ENCODE measurements at places on chromosomes 13 and 19.

- no peak for DNase-seq
These were observed 72.7 kb downstream of the ZNF254 start for GRCh38 chr19:24159707-24160106.

DNA sequence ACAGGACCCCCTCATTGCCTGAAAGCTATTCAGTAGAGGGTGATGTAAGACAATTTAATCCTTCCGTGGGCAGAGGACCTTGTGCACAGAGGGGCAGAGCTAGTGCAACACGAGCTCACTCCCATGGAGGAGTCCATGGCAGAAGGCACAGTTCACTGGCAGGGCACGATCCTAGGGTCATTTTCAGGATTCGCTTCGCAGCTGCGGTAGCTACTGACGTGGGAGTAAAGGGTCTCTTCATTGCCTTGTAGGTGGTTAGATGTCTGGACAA lies 207.8 kb downstream of the FOXO1 start:
- DNase-seq = no peak

DNA sequence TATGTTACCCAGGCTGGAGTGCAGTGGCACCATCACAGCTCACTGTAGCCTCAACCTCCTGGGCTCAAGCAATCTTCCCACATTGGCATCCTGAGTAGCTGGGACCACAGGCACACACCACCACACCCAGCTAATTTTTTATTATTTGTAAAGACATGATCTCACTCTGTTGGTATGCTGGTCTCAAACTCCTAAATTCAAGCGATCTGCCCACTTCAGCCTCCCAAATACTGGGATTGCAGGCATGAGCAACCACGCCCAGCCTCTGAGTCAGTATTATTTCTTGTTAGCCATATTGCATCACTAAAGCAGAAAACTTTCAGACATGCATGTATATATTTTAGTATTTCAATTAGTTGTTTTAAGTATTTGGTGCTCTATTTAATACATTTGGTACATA lies 376.4 kb downstream of the GPC6 start:
- no peak for DNase-seq

DNA sequence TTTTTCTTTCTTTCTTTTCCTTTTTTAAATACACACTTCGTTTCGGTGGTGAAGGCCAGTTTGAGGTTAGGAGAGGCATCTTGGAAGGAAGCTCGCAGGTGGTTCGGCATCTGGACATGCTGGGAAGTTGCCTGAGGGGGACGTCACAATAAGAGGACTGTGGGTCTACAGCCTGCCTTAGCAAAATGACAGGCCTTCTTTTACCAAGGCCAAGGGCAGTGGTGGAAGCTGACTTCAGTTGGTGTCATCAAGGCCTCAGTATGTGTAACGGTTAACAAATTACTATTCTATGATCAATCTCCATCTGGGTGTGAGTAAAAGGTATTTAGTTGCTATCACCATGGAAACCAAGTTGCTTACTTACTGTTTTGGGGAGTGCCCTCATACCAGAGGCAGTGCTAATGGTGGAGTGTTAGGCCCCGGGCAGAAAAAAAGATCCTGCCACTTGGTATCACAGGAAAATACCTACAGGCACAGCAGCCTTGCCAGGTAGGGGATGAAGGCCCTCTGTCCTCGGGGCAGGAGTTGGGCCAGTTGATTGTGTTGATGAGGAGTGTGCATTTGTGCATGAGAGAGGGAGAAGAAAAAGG lies 10.3 kb downstream of the ACTN4 start:
- no peak for DNase-seq

DNA sequence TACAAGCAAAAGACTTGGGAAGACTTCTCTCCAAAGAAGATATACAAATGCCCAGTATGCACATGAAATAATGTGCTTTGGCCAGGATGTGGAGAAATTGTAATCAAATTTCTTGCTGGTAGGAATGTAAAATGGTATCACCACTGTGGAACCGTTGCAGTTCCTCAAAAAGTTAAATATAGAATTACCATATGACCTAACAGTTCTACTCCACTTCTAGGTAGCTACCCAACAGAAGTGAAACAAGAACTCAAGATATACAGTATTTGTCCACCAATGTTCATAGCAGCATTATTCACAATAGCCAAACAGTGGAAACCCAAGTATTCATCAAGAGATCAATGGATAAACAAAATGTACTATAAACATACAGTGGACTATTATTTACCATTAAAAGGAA lies 95.0 kb upstream of the KLF5 start:
- DNase-seq = no peak

GRCh38 chr19:15810335-15810734 lies 5.1 kb downstream of the OR10H1 start:
- no peak for DNase-seq

- no peak for DNase-seq
These were observed 1436.9 kb downstream of the UQCRFS1 start for GRCh38 chr19:27776020-27776419.

DNA sequence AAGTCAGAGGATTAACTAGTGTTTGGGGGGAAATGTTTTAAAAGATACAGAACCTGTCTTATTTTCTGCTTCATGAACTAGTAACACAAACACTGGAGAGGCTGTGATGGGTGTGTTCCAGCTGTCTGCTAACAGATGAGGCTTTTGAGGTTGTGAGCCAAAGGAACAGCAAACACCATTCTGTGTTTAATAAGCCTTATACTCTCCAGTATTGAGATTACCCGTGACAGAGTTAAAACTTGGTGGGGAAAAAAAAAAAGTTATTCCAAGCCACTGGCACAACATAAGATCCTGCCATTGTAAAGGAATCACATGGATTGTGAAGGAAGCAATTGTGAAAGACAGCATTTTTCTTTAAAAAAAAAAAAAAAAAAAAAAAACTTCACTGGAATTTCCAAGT lies 48.4 kb downstream of the KCTD12 start:
- no peak for DNase-seq

DNA sequence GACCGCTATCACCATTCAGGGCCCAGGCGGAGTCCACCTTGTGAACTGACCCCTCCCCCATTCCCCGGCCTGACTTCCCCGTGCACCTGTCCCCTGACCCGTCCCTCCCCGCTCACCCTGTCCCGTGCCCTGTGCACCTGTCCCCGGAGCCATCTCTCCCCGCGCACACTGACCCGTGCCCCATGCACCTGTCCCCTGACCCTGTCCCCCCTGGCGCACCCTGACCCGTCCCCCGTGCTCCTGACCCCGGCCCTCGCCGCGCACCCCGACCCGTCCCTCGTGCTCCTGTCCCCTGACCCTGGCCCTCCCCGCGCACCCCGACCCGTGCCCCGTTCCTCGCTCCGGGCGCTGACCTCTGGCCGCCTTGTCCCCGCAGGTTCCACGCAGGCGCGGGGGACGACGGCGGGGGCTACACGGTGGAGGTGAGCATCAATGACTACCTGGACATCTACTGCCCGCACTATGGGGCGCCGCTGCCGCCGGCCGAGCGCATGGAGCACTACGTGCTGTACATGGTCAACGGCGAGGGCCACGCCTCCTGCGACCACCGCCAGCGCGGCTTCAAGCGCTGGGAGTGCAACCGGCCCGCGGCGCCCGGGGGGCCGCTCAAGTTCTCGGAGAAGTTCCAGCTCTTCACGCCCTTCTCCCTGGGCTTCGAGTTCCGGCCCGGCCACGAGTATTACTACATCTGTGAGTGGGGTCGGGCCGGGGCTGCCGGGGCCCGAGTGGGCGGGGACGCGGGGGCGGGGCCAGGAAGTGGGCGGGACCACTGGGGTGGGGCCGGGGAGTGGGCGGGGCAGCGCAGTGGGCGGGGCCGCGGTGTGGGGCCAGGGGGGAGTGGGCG lies 9.7 kb downstream of the EFNA2 start:
- no peak for DNase-seq

DNA sequence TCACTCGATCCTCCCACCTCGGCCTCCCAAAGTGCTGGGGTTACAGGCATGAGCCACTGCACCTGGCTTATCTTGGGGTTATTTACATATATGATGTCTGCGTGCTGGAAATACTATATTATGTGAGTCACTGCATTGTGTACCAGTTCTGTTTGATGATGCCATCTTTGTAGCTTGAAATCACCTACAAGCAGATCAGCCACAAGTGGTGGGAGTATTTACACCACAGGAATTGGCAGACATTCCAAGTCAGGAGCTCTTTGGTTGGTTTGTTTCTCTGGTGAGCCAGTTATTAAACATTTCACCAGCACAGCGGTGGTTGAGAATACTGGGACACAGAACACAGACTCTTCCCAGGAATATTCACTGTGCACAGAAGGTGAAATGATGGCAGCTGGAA lies 4.5 kb upstream of the TIMM44 start:
- DNase-seq = no peak

GRCh38 chr19:1366296-1366695 lies 17.4 kb upstream of the NDUFS7 start:
- no peak for DNase-seq

DNA sequence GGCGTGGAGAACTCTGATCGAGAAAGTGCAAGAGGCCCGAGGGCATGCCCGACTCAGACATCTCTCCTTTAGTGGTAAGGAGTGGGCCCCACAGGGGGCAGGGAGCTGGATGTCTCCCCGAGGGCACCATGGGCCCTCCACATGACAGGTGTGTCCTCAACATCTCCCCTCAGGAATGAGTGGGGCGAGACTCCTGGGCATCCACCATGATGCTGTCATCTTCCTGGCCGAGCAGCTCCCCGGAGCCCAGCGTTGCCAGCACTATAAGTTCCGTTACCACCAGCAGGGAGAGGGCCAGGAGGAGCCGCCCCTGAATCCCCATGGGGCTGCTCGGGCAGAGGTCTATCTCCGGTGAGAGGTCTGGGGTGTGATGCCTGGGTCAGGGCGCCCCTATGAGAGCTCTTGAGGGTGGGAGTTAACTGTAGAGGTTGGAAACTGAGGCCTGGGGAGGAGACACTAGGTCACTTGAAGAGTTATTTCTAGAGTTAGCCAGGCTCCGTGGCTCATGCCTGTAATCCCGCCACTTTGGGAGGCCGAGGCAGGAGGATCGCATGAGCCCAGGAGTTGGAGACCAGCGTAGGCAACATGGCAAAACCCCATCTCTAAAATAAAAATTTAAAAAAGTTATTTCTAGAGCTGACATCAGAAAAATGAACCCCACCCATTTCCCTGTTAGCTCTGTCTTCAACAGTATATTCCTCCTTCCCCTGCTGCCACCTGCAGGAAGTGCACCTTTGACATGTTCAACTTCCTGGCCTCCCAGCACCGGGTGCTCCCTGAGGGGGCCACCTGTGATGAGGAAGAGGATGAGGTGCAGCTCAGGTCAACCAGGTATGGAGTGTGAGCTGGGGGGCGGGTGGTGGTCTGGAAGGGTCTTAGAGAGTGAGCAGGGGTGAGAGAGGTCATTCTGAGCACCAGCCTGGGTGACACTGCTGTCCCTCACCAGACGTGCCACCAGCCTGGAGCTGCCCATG lies 5.1 kb downstream of the IGFLR1 start:
- DNase-seq = no peak

GRCh38 chr19:17055636-17056035 lies 19.6 kb downstream of the HAUS8 start:
- no peak for DNase-seq

DNA sequence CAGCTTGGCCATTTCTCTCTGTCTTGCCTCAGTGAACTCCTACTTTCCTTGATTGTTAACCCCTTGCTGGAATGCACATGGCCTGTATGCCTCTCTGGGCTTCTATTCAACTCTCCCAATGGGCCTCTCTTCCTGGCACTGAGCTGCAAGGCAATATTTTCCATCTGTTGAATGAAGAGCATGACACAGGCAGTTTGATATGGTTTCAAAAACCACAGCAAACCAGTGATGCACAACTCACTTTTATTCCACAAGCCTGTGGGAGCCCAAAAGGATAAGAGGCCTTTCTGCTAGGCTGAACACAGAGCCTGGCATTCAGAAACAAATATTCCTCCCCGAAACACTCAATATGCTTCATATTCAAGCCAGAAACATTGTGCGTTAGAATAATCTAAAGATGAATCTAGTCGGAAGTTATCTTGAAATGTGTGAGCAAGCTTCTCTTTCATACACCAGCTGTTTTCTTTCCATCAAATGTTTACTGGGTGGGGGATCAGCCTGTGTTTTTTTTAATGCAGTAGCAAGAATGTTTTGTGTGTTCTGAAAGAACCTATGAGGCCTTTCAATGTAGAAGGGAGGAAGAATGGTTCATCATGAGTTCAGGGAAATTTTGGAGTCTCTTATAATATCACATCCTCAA lies 443.1 kb upstream of the SPRY2 start:
- DNase-seq = no peak

- no peak for DNase-seq
These were observed 64.9 kb downstream of the KL start for GRCh38 chr13:33080972-33081590.

- DNase-seq = no peak
These were observed 560.8 kb upstream of the NBEA start for GRCh38 chr13:34381228-34381627.

DNA sequence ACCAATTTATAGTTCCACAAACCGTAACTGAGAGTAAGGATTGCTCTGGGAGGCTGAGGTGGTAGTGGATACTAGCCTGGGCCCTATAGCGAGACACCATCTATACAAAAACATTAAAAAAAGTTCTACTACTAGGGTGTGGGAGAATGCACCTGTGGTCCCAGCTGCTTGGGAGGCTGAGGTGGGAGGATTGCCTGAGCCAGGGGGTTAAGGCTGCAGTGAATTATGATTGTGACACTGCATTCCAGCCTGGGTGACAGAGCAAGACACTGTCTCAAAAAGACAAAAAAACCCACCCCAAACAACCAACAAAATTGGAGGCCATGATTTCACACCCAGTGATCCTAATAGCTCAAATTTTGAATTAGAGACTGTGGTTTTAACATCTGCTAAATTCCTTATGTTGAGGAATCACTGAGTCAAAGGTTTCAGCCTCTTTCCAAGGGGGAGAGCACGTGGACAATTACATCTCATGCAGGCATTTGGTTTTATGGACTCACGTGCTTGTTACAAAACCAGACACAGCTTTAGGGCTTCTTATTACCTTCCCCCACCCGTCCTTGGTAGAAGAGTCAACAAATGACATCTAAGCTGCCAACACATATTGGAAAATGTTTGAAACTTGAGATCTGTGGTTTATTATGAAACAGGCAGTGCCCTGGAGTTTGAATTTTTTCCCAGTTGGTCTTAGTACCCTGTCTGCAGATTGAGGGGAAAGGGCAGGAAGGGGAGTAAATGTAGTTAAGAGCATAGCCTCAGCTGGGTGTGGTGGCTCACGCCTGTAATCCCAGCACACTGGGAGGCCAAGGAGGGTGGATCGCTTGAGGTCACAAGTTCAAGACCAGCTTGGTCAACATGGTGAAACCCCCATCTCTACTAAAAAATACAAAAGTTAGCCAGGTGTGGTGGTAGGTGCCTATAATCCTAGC lies 18.5 kb downstream of the CYP2A6 start:
- DNase-seq = no peak

DNA sequence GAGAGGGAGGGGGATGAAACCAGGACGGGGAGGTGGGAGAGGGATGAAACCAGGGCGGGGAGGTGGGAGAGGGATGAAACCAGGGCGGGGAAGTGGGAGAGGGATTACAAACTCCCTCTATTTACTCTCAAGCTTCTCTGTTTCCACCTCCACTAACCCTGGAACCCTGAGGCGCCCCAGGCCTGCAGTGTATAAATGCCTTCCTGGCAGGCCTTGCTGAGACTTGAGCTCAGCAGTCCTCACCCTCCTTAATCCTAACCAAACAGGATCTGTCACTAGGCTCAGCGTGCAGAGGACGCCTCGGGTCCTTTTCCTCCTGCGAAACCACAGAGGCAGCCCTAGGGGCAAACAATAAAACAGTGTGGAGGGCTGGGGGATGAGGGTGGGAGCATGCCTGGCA lies 32.1 kb upstream of the OR1M1 start:
- no peak for DNase-seq

GRCh38 chr19:52734331-52734892 lies 432 bp downstream of the ZNF611 start:
- DNase-seq = peak; percentile 29

- no peak for DNase-seq
These were observed 140 bp downstream of the PLEKHJ1 start for GRCh38 chr19:2236064-2236313.

Measured in NCI-H1105 treated with DMSO at 0.1 percent for 48 hours (cell line).